ELF-1 (cell line): ENCODE measurements at places on chromosomes 11 and 22.

DNA sequence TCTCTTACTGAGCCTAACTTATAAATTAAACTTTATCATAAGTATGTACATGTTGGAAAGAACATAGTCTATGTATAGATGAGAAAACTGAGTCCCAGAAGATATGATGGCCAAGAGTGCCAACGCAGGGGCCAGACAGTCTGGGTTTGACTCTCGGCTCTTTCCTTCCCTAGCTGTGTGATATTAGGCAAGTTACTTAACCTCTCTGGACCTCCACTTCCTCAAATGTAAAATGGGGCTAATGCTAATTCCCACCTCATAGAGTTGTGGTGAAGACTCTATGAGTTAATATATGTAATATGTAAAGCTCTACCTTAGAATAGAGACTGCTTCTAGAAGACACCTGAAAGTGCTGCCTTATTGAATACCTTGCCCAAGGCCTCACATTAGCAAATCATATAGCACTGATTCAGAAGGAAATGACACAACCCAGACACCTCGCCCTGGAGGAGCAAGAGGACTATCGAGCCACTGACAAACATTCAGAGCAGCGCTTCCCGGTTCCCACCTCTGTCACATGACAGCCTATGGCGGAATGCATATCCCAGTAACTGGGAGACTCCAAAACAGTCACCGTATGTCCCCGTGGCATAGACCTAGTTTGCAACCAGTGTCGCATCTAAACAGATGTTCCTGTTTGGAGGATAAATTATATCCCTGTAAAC, 11.3 kb upstream of the CCDC86 start:
- DNase-seq = no peak

- no peak for DNase-seq
These were observed 13.4 kb upstream of the PGA3 start for GRCh38 chr11:61189933-61190332.

- no peak for DNase-seq
These were observed 183.2 kb downstream of the MSANTD4 start for GRCh38 chr11:105838668-105839384.

GRCh38 chr11:60831143-60831500, 10.8 kb upstream of the CCDC86 start:
- peak; percentile 74 for DNase-seq

DNA sequence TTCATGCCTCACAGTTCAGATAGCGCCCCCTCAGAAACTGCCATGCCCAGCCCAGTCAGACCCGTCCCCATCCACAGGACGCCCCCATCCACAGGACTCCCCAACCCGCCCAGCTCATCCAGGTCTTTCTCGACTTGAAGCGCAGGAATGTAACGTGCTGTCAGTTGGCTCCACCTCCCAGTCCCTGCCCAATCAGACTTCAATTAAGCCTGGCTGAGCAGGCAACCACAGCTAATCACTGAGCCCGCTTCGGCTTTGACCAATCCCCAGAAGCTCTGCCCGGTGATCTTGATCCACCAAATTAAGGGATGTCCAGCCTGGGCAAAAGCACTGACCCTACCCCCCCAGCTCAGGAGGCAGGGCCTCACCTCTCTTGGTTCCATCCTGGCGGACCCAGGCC, 10.5 kb upstream of the MFNG start:
- DNase-seq = peak; percentile 53
